Activated CD4-positive, alpha-beta T cell treated with anti-CD3 and anti-CD28 coated beads for 24 hours (primary cell): ENCODE measurements at places on chromosomes 1 and 21.

DNA sequence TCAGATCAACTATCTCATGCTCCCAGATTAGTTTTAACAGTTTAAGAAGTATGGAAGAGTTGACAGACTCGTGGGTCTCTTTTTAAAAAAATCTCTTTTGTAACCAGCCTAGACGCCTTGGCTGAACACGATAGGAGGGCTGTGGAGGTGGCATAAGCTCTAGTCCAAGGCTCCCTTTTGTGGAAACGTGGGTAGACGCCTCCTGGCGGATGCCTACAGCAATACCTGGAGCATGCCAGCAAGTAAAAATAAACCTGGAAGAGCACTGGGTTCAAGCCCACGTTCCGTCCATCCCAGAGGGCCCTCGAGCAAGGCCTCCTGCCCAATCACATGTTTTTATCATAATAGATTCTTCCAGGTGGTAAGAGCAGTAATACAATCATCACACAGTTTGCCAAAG is 87.9 kb downstream of the RGS7 start:
- DNase-seq: no peak

- peak; percentile 9 for DNase-seq
Measured at GRCh38 chr1:62144238-62144831, 50.3 kb upstream of the L1TD1 start.

- no peak for DNase-seq
Measured at GRCh38 chr1:109312246-109312645, 5.4 kb upstream of the MYBPHL start.

GRCh38 chr1:15717418-15718125 is 18.5 kb upstream of the SLC25A34 start:
- no peak for DNase-seq

GRCh38 chr1:9078015-9078751 is 8.7 kb upstream of the SLC2A5 start:
- no peak for DNase-seq
